ENCODE measurements at places on chromosomes 1 and 21.

- no peak for DNase-seq
These were observed 34.8 kb upstream of the ADARB1 start for GRCh38 chr21:45039317-45040156.

GRCh38 chr1:222370081-222370912, 177.6 kb downstream of the HHIPL2 start:
- no peak for DNase-seq

DNA sequence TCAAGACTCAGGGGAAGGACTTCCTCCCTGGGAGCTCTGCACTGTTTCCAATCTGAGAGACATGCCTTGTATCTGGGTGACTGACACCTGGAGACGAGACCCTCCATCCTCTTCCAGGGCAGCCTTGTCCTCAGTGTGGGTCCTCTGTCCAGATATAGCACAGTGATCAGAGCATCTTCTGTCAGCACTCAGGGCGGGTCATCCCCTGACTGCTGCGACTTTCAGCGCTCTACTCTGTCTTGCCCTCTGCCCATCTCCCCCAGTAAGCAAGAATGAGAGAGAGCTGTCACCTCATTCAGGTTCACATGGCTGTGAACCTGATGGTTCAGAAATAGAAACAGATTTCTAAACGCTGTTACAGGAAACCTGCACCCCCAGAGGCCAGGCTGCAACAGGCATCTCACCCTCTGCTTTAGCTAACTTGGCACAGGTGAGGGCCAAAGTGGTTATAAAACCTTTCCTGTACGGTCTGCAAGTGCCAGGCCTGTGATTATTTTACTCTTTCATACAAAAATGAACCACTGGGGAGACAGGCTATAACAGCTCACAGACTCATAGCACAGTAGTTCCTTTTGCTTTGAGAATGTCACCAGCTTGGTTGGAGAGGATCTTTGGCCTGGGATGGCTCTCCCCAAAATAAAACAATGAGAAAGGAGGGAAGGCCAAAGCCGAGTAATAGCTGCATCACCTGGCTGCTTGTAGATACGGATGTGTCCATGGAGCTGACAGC, 11.4 kb upstream of the TENT5C start:
- DNase-seq, result no peak

DNA sequence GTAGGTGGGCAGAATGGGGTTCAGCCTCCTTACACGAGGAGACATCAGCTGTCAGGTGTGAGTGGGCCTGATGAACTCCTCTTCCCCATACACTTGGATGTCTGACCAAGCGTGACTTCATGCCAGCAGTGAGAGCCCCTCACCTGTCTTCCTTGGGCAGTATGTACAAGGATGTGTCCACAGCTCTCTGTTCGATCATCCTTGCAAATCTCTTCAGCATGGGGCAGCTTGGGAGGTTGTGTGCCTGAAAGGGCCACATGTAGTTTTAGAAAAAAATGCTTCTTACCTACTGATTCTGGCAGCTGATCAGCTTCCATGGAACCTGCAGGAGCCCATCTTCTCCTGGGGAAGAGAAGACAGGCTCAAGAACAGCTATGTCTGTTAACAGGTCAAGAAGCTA, 18.0 kb downstream of the ACP6 start:
- DNase-seq, result no peak

- DNase-seq, result no peak
These were observed 103.9 kb downstream of the TGFBR3 start for GRCh38 chr1:91781901-91782622.

- DNase-seq, result no peak
These were observed 75.8 kb upstream of the SDC3 start for GRCh38 chr1:30984165-30984889.

GRCh38 chr21:16071761-16072160, 342.0 kb downstream of the USP25 start:
- no peak for DNase-seq

Data from anterior cingulate cortex (tissue), 58 donors.